CD4-positive, alpha-beta memory T cell (primary cell): ENCODE measurements at places on chromosomes 4 and X. TPM values are rescaled to one million over a fixed set of nuclear protein-coding genes. Genes with fewer than 3 reads are reported as not detected.

Gene CT55
- total RNA-seq, result not detected

Gene CT45A1
- not detected for total RNA-seq

Gene FAT4
- not detected for total RNA-seq

Gene SMARCA1
- total RNA-seq, result 0.26 TPM

Gene CT45A3
- not detected for total RNA-seq

Gene RAB39B
- 16.6 TPM for total RNA-seq

Gene PAGE2
- not detected for total RNA-seq

Gene MFAP3L
- 2.4 TPM for total RNA-seq

Gene LUZP4
- total RNA-seq, result not detected
